ENCODE measurements at places on chromosomes 11 and 22. TPM values are rescaled to one million over a fixed set of nuclear protein-coding genes. Genes with fewer than 3 reads are reported as not detected.

RASGRP2 gene
- 84.9 TPM for total RNA-seq

MOV10L1 gene
- not detected for total RNA-seq

CTSW gene
- total RNA-seq: 0.52 TPM

PYGM gene
- total RNA-seq: 17.1 TPM

CCDC83 gene
- total RNA-seq: not detected

SCGB2A2 gene
- not detected for total RNA-seq
